ENCODE measurements at places on chromosomes 13 and 19.

GRCh38 chr13:87376081-87376480, 295.1 kb upstream of the SLITRK5 start:
- peak; percentile 2 for DNase-seq

GRCh38 chr19:32264568-32264967, 80.8 kb upstream of the ZNF507 start:
- DNase-seq: no peak

DNA sequence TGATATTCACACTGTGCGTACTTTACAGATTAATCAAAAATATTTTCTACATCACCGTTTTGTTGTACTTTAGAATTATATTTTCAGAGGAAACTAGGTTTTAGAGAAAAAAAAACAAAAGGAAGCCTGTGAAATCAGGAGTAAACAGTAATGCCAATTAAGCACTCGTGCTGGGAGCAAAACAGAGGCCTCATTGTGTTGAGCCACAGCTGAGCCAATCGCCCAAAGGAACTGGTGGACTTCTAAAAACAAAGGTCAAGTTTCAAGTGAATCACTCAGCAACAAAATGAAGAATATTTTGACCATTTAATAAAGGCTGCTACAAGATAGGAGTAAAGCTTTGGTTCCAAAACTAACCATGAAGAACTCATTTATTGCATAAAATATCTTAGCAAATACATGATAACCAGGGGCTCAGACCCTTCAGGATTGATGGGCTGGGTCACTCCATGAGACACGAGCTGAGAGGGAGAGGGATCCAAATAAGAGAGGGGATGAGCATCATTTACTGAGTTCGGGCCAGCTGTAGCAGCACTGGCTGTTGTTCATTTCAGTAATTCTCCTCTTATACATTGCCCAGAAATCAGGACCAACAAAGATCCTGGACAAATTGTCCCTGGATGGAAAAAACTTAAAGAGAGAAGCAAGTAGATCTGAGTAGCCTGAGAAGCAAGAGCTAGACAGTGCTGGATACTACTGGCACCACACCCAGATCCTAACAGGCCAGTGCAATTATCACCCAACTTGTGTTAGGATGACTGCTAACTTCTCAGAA, 8.3 kb upstream of the NALCN start:
- DNase-seq: no peak

- peak; percentile 41 for DNase-seq
These were observed 889 bp downstream of the GTF2F2 start for GRCh38 chr13:45120967-45121831.

- DNase-seq: no peak
These were observed 16.3 kb upstream of the KIR3DL3 start for GRCh38 chr19:54707962-54708361.

DNA sequence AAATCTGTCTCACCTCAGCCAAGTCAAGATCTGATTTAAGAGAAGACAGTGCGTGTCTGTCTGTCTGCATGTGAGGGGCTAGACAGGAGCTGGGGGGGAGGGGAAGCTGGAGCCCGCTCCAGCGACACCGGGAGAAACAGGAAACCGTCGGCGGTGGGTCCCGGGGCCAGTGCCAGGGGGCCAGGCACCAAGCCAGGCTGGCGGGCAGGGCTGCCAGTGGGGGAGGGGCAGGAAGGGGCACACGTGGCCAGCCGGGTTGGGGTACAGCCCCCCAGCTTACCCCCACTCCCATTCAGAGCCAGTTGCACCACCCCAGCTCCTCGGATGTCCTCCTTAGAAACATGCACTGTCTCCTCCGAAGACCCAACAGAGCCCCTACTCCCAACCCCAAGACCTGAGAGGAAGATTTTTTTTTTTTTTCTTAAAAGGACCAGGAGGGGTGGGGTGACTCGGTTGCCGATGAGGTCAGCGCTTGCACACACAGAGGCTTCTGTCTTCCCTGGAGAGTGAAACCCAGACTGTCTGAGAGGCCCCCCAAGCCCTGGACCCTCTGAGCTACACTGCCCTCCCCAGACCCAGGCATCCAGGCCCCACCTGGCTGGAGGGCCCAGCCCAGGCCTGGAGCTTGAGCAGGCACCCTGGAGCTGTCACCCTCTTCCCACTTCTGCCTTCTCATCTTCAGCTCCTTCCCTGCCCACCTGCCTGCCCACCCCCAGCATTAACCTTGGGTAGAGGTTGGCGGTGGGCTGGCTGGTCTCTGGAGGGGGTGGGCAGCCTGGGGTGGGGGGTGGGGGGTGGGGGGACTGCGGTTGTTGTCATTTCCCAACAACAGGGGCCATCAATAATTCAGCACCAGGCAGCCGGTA, 4.0 kb downstream of the ERF start:
- DNase-seq: peak; percentile 45

GRCh38 chr13:28718196-28718542, 601 bp downstream of the SLC46A3 start:
- no peak for DNase-seq

GRCh38 chr13:110340812-110341444, 33.8 kb downstream of the COL4A2 start:
- peak; percentile 89 for DNase-seq

DNA sequence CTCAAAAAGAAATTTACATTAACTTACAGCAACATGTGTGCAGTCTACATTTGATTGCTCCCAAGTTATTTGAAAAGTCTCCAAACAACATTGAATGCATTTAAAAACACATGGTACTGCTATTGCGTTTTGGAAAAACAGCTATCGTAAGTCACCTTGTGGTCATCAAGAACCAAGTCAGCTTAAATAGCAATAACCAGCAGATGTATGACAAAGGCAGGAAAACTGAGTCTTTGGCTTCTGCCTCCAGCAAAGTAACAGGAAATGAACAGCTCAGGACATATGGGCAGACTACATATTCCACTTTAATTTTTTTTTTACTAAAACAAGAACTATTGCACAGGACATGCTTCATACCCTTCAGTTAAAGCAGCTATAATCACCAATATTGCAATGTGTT, 580.6 kb upstream of the SPRY2 start:
- peak; percentile 77 for DNase-seq

DNA sequence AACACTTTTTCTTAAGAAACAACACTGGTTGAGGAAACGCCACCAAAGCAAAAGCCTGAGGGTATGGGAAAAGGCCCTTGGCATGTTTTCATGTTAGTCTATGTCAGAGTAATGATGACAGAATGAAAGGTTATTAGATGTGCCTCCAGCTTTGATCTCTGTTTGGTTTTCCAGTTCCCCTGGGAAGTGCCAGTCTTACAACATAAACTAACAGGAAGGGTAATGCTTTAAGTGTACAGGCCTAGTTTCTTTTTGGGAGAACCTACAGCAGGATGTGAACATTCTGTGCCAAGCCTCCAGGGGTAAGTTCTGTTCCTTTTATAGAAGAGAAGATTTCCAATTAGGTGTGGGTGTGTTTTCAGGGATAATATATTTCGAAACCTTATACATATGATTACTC, 121.7 kb downstream of the FNDC3A start:
- peak; percentile 91 for DNase-seq

DNA sequence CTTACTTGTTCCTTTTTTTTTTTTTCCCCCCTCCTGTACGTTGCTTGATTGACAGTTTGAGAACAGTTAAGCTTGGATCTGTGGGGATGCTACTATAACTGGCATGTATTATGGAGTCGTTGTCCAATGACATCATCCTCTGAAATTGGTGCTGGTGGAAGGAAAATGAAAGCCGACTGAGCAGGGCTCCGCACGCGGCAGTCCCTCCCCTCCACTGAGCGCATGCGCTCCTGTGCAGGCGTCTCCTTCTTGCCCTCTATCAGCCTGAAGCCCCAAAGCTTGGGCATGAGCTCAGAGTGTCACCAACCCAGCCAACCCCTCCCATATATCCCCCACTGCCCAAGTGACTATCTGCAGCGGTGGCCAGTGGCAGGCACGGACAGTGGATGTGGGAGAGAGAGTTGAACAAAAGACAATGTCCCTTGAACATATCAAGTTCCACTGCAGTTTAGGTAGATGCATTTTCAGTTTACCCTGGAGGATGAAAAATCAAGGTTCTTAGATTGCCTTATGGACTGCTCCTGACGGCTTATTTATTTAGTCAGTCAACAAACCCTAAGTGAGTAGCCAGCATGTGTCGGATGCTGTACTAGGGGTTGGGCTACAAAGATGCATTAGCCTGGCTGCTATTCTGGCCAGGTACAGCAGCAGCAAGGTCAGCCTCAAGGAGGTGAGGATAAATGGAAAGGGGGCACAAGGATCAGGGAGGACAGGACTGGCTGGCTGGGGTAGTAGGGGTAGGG, 20.8 kb downstream of the MBNL2 start:
- peak; percentile 65 for DNase-seq

- no peak for DNase-seq
These were observed 126.3 kb downstream of the KCTD12 start for GRCh38 chr13:76759877-76760276.

- no peak for DNase-seq
These were observed 3.5 kb downstream of the C19orf67 start for GRCh38 chr19:14081797-14082674.

DNA sequence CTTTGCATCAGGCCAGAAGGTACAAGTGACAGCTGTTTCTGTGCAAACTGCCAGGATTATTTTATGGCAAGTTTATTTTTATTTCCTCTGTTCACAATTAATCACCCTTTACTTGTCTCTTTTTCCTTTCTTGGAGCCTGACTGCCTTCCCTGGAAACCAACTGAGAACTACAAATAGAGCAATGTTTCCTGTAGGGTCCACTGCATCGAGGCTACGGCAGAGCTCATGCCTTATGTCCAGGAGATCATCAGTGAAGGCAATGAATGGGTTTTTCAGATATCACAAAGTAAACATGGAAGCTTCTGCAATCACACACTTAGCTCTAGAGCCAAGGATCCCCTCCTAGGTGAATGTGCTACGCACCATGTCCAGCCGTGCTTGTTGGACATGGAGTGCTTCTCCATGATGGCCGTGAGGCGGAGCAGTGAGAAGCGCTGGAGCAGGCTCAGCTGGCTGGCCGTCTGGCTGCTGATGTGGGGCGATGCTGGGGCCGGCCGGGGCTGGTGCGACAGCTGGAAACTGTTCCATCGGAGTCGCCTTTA, 110.9 kb downstream of the KL start:
- DNase-seq: peak; percentile 78

Data from HCEC 1CT (cell line).